ENCODE measurements at places on chromosomes 16 and 17.
A peak's percentile ranks its signal among the peaks of the same experiment; 100 is the strongest.

DNA sequence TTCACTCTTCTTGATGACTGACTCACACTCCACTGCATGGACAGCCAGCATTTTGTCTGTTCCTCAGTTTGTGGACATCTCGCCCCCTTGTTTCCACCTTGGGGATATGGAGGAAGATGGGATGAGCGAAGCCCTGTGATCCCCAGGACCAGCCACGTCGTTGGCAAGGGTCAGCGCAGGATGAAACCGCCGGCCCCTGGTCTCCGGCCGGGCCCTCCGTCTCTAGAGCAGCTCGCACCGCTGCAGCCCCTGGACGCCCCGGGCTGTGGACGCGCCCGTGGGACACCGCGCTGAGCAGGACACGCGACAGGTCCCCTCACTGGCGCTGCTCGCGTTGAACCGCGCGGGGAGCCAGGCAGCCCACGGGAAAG, 604 bp upstream of the ZC3H18 start:
- DNase-seq: no peak

DNA sequence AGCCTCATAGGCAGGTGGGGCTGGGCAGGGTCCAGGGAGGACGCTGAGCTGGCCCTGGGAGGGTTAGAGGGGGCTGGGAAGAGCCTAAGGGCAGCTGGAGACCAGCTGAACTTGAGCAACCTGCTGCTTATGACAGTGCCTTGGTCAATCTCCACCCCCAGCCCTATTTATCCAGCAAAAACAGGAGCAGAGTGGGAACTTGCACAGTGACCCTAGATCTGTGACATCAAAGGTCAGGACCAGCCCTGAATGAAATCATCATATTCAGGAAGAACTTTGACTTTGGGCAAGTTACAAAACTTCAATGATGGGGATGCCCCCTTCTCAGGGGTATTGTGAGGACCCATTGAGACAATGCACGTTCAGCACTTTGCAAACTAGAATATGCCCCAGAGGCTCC, 9.4 kb downstream of the CD300LF start:
- DNase-seq: peak; percentile 81

- DNase-seq: no peak
Measured at GRCh38 chr17:18920911-18921441, 31.0 kb upstream of the SLC5A10 start.

- DNase-seq: no peak
Measured at GRCh38 chr16:22065252-22065651, 27.1 kb upstream of the VWA3A start.

- DNase-seq: no peak
Measured at GRCh38 chr17:11853321-11854151, 143.7 kb downstream of the ZNF18 start.

DNA sequence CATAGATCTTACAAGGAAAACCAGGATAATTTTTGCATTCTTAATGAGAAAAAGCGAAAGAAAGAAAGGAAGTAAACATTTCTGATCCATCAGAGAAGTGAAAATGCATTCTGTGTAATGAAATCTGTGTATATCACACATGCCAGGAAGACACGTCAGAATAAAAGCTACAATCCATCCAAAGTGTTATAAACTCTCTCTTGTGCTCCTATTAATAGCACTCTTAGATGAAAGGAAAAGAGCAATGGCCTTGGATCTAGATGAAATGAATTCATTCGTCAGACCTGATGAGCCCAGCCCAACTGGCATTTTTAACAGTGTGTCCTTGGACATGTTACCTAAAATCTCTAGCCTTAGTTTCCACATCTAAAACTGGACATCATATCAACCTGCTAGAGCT, 885.5 kb downstream of the CDH11 start:
- no peak for DNase-seq

DNA sequence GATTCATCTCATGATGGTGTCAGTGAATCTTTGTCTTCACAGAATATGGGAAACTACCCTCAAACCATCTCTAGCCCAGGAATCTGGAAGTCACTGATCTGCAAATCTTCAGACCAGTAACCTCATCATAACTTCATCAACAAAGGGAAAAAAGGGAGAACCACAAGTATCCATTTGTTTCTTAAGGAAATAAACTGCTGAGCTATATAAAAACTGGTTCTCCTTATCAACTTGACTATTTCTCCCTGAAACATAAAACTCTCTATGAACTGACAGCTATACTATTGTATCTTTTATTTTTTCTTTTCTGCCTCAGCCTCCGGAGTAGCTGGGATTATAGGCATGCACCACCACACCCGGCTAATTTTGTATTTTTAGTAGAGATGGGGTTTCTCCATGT, 39.3 kb downstream of the TRIM37 start:
- no peak for DNase-seq

DNA sequence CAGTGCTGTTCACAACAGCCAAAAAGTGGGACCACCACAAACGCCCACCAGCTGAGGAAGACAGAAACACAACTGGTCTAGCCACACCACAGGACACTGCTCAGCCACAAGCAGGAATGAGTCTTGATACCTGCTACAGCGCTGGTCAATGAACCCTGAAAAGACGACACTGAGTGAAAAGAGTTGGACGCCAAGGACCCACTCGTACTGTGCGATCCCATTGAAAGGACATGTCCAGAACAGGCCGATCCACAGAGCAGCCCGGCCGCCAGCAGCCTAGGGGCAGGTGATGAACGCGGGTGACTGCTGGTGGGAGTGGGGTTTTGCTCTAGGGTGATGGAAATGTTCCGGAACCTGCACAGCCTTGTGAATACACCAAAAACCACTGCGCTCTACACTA, 10.6 kb upstream of the SLC38A8 start:
- no peak for DNase-seq

GRCh38 chr16:5072334-5073278, 963 bp downstream of the ALG1 start:
- no peak for DNase-seq

- peak; percentile 44 for DNase-seq
Measured at GRCh38 chr17:60598001-60598736, 1.8 kb upstream of the PPM1D start.

DNA sequence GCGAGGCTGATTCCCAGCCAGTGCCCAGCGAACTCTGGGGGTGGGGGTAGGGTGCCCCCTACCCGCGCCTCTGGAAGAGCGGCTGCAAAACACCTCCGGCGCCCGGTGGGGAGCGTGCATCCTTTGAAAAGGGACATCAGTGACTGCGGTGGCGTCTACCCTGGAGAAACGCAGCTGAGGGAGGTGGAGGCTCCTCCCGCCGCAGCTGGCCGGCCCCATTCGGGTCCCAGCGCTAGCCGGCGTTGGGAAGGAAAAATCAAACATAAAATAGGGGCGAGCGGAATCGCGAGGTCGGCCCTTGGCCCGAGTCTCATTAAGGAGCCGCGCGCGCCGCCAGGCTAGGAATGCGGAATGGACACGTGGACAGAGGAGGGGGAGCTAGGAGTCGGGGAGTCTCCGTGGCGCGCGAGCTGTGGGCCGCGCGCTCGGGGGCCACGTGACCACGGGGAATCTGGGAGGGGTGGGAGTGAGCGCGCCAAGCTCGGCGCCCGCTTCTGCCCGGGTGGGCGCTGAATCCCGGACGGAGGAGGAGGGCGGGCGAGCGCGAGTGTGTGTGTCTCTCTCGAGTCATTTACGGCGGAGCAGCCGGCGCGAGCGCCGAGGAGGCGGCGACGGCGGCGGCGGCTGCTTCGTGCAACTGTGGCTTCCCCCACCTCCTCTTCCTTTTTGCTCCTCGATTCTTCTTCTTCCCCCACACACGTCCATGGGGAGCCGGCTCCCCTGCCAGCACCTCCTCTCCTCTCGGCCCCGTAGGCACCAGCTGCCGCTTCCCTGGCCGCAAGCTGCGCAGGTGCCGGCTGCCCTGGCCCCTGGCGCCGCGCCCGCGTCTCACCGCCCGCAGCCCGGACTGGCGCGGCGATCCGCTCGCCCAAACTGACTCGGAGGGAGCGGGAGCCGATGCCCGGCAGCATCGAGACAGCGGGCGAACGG, at the start of gene TMEM132E:
TMEM132E (plus strand) TSS at position 566 of the 930 bp plus-strand sequence. CDS start 1,495 bp downstream, outside the sequence.
- DNase-seq: peak; percentile 3

DNA sequence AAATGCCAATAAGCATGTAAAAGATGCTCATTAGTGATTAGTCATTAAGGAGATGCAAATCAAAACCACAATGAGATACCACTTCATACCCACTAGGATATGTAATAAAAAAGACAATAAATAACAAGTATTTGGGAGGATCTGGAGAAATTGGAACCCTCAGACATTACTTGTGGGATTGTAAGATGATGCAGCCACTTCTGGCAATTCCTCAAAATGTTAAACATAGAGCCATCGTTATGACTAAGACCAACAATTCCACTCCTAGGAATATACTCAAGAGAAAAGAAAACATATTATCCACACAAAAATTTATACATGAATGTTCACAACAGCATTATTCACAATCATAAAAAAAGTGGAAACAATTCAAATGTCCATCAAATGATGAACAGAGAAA, 336.2 kb upstream of the PMFBP1 start:
- no peak for DNase-seq

DNA sequence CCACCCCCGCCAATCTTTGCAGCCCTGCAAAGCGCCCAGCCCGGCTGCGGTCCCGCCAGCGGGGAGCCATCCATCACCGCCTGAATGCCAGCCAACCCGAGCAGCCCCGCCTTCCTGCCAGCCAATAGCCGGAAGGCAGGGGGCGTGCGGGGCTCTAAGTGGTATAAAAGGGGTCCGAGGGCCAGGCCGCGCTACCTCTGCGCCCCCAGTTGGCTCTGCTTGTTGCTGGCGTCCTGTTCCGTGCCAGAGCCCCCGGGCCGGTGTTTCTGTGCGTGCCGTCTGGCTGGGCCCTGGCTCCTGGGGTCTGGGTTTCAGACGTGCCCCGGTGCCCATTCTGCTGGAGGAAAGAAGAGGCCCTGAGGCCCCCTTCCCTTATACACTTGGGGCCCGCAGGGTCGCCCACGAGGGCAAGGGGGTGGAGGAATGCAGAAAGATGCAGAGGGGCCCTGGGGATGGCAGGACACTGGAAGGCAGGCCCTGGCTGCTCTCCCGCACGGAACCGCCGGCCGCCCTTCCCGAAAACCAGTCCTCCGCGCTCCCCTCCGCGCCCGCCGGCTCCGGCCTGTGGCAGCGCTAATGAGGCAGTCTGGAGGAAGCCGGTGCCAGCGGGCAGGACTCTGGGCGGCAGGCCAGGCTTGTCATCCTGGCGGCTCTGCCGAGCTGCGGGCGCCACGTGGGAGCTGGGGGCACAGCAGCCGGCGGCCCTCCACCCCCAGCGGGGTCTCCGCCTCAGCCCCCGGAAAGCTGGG, 14.0 kb downstream of the COPZ2 start:
- DNase-seq: peak; percentile 90

- DNase-seq: no peak
Measured at GRCh38 chr17:81641825-81642489, 5.0 kb downstream of the TSPAN10 start.

- DNase-seq: no peak
Measured at GRCh38 chr16:85994492-85995490, 95.8 kb downstream of the IRF8 start.

- no peak for DNase-seq
Measured at GRCh38 chr16:25855063-25855462, 163.3 kb downstream of the HS3ST4 start.

DNA sequence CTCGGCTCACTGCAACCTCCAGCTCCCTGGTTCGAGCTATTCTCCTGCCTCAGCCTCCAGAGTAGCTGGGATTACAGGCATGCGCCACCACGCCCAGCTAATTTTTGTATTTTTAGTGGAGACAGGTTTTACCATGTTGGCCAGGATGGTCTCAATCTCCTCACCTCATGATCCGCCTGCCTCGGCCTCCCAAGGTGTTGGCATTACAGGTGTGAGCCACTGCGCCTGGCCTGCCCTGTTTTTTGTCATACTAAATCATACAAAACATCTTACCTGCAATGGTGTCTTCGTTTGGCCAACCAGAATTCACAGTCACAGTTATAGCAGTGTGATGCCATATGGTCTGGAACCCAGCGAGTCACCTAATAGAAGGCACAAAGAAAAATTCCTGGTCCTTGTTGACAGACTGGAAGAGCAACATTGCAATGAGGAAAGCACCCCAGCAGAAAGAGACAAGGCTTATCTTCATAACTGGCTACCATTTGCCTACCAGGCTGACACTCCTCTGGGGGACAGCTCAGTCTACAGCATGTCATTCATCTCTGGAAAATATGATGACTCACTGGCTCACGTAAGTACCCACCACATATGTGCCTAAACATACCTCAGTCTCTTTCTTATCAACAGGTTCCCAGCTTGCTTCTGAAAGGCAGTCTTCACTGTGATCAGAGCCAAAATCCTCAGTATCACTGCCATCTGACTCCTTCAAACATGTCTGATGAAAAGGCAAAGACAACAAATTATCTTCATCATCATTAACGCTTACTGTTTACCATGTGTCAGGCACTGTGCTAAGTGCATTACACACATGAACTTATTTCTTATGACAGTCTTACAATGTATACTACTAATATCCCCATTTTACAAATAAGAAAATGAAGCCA, 4.3 kb upstream of the HSF5 start:
- no peak for DNase-seq

GRCh38 chr16:3182608-3183444, 5.2 kb upstream of the OR1F1 start:
- DNase-seq: peak; percentile 53

- DNase-seq: no peak
Measured at GRCh38 chr16:84367750-84368307, 509 bp upstream of the ATP2C2 start.

- DNase-seq: no peak
Measured at GRCh38 chr16:49647673-49648072, 208.2 kb downstream of the ZNF423 start.

- peak; percentile 45 for DNase-seq
Measured at GRCh38 chr17:75808905-75809621, 24.5 kb downstream of the UNK start.

- DNase-seq: no peak
Measured at GRCh38 chr16:78428193-78428592, 328.7 kb downstream of the WWOX start.

- DNase-seq: no peak
Measured at GRCh38 chr17:77681861-77682260, 276.6 kb upstream of the TNRC6C start.

- DNase-seq: no peak
Measured at GRCh38 chr17:15513058-15513791, 45.8 kb upstream of the CDRT4 start.

All from suppressor macrophage (primary cell).